ENCODE measurements at places on chromosomes 5 and 9.
A peak's percentile ranks its signal among the peaks of the same experiment; 100 is the strongest.

- DNase-seq, result no peak
These were observed 284.7 kb downstream of the FANCC start for GRCh38 chr9:95032580-95033341.

- no peak for DNase-seq
These were observed 35.8 kb downstream of the PPIC start for GRCh38 chr5:123000731-123001130.

DNA sequence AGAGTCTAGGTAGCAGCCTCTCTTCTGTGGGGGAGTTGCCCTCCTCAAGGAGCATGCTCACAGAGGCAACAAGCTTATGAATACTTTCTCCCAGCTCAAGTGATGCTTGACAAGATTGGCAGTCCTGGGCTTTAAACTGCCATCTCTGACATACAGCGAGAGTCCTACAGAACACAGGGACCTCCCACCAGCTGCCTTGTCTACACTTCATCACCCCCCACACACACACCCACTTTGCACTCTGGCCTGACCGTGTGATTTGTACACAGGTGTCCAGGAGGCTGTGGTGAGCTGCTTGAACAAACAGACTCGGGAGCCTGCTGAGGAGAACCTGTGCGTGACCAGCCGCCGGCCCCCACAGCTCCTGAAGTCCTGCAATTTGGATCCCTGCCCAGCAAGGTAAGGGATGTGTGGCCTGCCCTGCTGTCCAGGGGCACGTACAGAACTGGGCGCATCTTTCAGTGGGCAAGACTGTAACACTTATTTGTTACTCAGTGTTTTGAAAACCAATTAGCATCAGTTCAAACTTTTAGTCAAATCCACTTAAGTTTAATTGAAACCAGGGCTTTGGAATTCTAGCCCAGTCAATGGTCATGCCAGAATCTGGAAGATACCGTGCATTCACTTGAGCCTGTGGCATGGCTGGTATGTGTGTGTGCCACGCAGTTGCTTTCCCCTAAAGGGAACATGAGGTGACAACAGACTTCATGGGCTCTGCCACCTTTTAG lies 247.5 kb downstream of the ADAMTSL1 start:
- no peak for DNase-seq

DNA sequence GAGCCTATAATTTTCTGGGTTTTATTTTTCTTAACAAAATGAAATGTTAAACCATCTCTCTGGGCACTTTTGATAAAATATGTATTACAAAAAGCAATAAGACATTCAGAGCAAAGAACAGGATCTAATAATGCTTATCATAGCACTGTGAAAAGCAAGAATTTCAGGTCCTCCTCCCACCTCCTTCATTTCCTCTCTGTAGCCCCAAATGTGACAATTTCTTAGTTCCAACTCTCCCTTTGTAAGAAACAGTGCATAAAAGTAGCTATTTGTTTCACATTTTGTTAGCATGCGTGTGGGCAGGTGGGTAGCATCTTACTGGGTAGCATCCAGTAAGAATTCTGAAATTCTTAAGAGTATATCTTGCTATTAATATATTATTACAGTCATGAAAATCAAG lies 130.9 kb upstream of the RASA1 start:
- DNase-seq, result no peak

DNA sequence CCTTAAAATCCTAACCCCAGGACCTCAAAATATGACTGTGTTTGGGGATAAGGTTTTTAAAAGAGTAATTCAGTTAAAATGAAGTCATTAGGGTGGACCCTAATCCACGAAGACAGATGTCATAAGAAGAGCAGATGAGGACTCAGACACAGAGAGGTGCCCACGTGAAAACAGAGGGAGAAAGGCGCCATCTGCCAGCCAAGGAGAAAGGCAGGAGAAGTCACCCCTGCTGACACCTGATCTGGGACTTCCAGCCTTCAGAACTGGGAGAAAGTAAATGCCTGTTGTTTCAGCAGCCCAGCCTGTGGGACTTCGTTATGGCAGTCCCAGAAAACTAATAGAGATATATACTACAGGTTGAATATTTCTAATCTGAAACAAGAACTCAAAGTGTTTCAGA lies 67.4 kb downstream of the ROR2 start:
- no peak for DNase-seq

- DNase-seq, result no peak
These were observed 50.5 kb downstream of the GALNT10 start for GRCh38 chr5:154241021-154241420.

DNA sequence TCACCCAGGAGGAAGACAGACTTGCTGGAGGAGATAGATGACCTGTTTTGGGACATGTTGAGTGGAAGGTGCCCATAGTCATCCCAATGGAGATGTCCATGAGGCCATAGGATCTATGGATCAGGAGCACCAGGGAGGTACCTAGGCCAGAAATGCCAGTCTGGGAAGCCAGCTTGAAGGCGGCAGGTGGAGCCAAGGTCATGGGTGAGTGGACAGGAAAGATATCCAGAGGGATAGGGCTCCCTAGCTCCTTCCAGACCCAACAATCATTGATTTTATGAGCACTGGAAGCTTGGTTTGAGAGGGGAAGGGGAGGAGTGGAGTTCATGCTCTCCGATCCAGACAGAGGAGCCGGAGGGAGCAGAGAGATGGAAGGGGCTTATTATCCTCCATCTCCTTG lies 252.6 kb downstream of the CDK5RAP2 start:
- no peak for DNase-seq

DNA sequence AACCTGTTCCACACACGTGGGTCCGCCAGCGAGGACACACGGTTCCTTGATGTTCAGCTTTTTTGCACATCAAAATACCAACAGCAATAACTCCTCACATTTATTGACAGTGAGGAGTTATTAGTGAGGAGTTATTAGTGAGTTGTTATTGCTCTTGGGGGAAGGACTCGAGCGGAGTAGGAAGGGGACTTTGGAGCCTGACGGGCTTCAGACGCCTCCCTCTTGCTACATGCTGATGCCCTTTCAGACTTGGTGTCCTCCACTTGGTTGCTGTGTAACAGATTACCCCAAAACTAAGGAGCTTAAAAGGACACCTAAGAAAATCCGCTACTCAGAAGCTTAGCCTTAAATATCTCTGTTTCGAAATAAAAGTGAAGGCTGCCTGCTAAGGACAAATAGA lies 181.9 kb upstream of the MSX2 start:
- no peak for DNase-seq

GRCh38 chr5:128905568-128906110 lies 59.6 kb upstream of the SLC27A6 start:
- DNase-seq, result peak; percentile 70

DNA sequence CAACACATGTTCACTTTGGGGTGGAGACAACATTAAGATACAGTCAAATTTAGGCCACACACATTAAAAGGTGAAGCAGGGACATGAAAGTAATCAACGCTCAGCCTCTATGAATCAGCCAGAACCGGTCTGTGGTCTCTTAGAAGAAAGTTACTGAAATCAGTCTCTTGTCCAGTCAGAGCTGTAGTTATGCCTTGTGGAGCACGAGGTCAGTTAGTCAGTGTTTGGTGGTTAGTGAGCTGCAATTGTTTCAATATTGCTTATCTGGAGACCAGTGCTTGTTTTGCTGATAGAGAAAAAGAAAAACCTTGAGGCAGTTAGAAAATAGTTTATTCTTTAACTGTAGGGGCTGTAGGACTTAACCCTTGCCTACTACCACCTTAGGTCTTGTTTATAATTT lies 157.8 kb upstream of the RASEF start:
- peak; percentile 51 for DNase-seq

GRCh38 chr5:17831279-17831678 lies 197.0 kb downstream of the TAF11L14 start:
- DNase-seq, result no peak

- no peak for DNase-seq
These were observed 9.1 kb downstream of the PDE6A start for GRCh38 chr5:149935431-149935901.

DNA sequence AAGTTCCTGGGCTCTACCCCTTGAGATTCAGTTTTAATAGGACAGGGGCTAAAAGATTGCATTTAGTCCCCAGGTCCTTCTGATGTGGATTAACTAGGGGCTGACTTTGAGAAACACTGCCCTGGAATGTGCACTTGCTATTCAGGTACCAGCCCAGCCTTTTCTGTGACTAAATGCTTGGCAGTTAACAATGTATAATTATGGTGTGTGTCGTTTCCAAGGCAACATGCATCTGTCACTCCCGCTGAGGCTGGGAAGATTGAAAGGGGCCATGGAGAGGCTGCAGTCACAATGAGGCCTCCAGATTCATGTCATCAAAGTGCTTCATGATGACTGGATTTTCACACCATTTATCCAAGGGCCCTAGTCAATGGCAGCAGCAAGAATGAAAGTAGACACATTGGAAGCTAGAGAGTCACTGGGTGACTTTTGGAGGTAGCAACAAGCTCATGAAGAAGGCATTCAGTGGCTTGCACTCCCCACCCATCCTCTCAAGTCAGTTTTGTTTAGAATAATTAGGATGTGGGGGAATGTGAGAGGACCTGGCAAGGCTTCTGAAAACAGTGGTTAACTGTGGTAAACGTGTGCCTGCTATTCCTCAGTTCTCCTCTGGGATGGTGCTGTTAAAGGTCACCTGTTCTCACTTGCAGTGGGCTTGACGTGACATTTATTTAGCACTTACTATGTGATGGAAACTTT lies 28.3 kb downstream of the RAI14 start:
- DNase-seq, result no peak

- DNase-seq, result no peak
These were observed 4.5 kb upstream of the POU4F3 start for GRCh38 chr5:146334074-146334533.

GRCh38 chr9:85401998-85402397 lies 339.8 kb downstream of the AGTPBP1 start:
- no peak for DNase-seq
